Ureter (tissue), 1 donor: ENCODE measurements at places on chromosomes 3 and 15. TPM values are rescaled to one million over a fixed set of nuclear protein-coding genes. Genes with fewer than 3 reads are reported as not detected.

- peak; percentile 75 for DNase-seq
Observed at GRCh38 chr15:52256366-52256765, 39.2 kb downstream of the MYO5C start.

GRCh38 chr3:117263270-117263669, 553.7 kb downstream of the TUSC7 start:
- DNase-seq: no peak

- DNase-seq: peak; percentile 31
Observed at GRCh38 chr3:42707620-42708355, 5.2 kb upstream of the HHATL start.

DNA sequence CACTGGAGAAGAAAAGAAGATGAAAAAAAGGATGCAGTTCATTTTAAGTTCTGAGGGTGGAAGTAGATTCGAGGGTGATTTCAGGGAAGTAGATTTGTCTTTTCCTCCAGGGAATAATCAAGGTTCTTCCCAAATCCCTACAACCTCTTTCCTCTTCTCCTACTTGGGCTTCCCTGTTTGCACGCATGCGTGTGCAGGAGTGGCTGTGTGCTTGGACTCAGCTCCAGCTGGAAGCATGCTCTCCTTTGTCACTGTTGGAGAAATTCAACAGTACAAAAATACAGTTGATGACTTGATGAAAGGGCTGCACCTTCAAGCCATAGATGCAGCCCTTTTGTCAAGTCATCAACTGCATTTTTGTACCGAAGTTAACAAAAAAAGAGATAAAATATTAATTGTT, 3.8 kb downstream of the OR5K2 start:
- no peak for DNase-seq

DNA sequence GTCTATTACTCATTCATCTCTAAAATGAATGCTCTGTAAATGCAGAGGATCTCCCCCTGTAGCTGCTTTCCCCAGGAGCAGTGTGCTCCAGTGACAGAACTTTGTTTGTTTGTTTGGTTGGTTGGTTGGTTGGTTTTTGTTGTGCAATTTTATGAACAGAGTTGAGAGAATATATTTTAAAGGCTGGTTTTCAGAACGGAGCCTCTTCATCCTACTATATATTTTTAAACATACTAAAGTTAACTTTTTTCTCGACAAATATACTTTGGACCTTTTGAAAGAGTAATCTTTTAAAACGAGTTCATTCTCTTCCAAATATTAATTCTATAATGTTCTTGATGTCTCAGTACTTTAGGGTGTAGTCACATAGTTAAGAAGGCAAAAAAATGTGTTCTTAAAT, 20.2 kb downstream of the RYR3 start:
- no peak for DNase-seq

DNA sequence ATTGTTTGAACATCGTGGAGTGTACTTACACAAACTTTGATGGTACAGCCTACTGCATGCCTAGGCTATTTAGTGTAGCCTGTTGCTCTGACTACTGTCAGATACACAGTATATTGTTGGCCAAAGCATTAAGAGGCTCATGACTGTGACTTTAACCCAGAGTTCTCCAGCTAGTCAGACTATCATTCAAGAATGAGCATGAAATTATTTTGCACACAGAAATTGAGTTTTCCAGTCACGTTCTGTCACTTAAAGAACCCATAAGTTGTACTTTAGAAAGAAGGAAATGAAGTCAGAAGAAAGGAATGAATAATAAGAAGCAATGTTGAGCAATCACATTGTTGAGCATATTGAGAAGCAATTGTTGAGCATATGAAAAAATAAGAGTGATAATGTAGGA, 37.6 kb upstream of the SLC22A13 start:
- no peak for DNase-seq

DNA sequence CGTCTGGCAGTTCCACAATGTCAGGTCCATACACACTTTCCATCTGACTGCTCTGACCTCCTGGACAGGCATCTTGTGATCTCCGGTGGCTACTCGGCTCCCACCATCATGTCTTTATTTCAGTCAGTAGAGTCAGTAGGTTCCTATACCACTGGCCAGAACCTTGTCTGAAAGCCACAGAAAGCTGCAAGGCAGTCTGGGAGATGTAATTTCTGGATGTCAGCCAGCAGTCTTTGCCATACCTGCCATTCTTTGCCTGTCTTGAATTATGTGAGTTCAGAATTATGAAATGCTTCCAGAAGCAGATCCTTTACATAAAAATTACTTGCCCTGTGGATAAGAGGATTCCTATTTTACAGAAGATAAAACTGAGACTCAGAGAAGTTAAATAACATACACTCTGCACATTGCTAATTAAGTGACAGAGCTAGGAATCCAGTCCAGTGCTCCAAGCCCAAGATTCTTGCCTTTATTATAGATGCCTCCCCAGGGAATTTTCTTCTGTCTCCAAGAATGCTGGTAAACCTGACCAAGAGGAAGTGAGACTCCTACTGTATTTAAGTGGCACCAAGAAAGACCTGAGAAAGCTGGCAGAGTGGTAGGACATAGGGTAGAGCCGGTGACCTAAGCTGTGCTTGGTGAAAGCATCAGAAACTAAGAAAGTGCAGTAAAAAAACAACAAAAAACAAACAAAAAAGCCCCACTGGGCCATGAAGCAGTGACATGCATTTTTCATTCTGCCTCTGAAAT, 75.6 kb downstream of the IQCH start:
- no peak for DNase-seq

DNA sequence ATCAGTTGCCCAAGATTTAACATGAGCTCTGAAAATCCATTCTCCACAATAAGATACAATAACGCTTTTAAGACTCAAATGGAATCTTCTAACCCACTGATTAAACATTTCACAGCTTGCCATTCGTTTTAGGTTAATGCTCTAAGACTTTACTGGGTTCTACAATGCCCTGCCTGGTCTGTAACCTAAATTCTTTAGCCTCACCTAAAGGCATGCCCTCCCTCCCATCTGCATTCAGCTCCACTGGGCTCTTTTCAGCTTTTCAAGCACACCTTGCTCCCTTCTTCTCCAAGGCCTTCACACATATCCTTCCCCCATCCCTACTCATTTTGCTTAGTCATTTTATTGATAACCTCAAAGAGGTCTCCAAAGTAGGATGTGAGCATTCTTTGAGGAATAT, 290.9 kb downstream of the LSAMP start:
- DNase-seq: no peak

DNA sequence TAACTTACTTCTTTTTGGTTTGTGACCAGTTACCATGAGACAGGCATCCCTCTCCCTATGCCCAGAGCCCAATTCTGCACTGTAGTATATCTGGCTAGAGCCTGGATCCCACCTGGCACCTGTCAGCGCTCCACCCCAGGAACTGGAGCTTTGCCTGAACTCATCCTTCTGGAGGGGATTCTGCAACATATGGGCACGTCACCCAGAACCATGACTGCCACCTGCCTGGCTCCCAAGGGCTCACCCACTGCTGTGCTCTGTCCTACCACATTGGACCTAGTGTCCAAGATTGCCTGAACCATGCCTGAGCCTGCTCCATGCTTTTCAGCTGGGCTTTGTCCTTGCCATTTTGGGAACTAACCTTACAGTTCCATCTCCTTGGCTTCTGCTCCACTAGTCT, 21.1 kb upstream of the GAP43 start:
- DNase-seq: no peak

GRCh38 chr3:132321304-132321703, 4.1 kb downstream of the ACP3 start:
- DNase-seq: no peak

DNA sequence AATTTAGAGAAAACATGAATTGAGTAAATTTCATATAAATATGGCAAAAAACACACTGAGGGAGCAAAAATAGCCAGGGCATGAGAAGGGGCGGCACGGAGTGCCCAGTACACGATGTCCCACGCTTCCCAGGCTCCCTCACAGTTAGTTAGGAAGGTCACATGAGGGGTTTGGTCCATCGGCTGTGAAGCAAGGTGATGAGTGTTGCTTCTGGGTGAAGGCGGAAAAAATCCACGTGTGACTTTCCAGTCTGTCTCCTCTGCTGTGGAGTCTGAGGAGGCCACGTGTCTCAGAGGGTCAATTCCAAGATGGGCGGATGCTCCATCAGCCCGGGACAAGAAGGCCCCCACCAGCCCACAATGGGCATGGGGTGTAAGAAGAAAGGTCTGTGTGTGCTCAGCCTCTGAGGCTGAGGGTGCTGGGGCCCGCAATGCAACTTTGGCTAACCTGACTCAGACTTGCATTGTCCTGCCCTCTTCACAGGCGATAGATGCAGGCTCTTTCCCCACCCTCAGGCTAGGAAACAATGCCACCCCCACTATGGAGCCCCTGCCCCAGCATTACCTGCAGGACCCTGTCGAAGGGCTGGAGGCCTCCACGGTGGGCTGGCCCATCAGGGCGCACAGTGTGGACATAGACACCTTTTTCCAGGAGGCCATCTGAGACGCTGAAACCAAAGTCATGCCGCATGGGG, 45.7 kb downstream of the GRIP2 start:
- no peak for DNase-seq

GRCh38 chr3:74271541-74271940, 342.9 kb downstream of the CNTN3 start:
- no peak for DNase-seq

- DNase-seq: no peak
Observed at GRCh38 chr3:185807445-185808068, 17.3 kb downstream of the IGF2BP2 start.

DNA sequence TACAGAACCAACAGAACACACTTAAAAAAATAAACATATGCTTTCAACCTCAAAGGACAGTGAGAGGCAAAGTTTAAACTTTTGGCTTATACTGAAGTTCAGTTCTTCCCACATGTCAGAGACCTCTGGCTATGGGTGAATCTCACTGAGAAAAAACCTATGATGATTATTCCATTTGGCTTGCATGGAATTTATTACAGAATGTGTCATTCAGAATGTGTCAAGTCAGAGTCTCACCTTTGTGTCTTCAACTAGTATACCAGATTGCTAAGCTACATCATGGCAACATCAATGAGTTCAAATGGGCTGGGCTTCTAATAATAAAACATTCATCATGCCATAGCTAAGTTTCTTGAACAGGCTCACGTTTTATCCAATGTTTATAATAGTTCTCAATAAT, 987.0 kb downstream of the NTRK3 start:
- DNase-seq: no peak

- DNase-seq: no peak
Observed at GRCh38 chr3:109059264-109059663, 58.7 kb downstream of the MORC1 start.

GRCh38 chr3:33491721-33492120, 51.5 kb upstream of the UBP1 start:
- DNase-seq: no peak

DNA sequence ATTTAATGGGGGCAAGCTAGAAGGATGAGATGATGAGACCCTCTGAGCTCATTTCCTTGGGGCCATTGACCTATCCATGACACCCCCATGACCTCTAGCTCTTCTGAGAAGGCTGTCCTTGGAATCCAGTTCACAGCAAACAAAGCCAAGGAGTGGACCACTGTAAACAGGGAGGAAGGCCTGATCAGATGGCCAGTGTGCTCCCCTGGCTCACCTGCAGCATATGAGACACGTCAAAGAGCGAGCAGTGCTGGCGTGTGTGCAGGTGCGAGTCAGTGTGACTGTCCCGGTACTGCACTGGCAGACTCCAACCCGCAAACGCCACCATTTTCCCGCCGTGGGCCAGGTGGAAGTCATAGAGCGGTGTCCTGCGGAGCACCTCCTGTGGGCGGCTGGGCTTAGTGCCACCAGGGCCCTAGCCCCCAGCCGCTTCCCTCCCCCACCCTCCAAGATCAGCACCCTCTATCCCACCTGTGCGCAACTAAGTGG, 339 bp downstream of the AMT start:
- no peak for DNase-seq

- DNase-seq: no peak
Observed at GRCh38 chr15:26179906-26180305, 316.8 kb upstream of the ATP10A start.

- DNase-seq: no peak
Observed at GRCh38 chr3:44160818-44161217, 80.9 kb upstream of the TOPAZ1 start.

- DNase-seq: no peak
Observed at GRCh38 chr3:156492801-156493261, 62.1 kb downstream of the SSR3 start.

DNA sequence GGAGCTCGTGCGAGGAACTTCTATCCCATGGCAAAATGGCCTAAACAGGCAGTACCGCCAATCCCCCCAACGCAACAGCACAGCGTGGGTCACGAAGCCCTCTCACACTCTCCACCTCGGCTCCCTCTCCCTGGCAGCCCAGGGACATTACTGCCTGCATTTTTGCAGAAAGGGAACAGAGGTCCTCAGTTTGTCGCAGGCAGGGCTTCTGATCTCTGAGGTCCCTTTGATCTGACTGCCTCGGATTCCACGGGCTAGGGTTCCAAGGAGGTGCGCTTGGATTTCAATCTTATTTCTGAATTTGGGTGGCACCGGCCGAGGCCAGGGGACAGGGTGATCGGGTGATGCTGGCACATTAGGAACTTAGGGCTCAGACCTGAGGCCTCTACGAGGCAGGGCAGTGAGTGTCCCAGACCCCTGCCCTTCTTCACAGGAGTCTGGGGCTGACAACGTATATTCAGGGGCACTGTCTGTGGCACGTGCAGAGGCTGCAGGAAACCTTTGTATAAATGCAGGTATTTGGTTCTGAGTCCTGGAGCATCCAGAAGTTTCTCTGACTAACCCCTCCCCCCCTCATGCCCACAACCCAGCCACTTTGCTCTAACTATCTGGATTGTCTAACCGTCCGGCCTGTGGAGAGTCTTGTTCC, 197.9 kb downstream of the XXYLT1 start:
- peak; percentile 9 for DNase-seq

GRCh38 chr15:69881766-69882165, 216.0 kb downstream of the TLE3 start:
- no peak for DNase-seq

DNA sequence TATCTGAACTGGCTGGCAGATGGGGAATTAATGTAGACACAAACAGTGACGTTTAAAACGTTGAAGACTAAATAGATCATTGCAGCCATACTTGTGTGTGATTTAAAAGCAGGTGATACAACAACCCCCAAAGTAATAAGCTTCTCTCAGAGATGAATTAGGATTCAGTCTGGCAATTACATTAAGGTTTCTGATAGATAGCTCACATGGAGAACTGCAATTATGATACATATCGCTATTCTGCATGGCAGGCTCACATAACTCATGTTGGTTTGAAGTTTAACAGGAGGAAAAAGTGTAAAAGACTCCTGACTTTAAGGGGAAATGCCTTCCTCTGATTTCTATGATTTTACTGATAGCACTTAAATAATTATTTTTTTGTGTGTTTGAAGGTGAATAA, 196.9 kb downstream of the CLSTN2 start:
- no peak for DNase-seq

The PDCD6IP gene
- 211 TPM for total RNA-seq

The KLHDC8B gene
- 36.5 TPM for total RNA-seq

The POLQ gene
- total RNA-seq: 0.83 TPM

The ATP8B4 gene
- 29.2 TPM for total RNA-seq

The ST3GAL6 gene
- total RNA-seq: 7.8 TPM

The FURIN gene
- 41.3 TPM for total RNA-seq

The C3orf20 gene
- total RNA-seq: 0.31 TPM

The GHSR gene
- not detected for total RNA-seq

The HYKK gene
- total RNA-seq: 12.5 TPM

The FANCD2OS gene
- not detected for total RNA-seq

The CPN2 gene
- total RNA-seq: not detected

The AGBL1 gene
- not detected for total RNA-seq

The GOLGA8N gene
- 19.7 TPM for total RNA-seq

The GTPBP8 gene
- 12.4 TPM for total RNA-seq
